Germinal center (tissue), 1 donor: ENCODE measurements at places on chromosomes 16 and 17.

DNA sequence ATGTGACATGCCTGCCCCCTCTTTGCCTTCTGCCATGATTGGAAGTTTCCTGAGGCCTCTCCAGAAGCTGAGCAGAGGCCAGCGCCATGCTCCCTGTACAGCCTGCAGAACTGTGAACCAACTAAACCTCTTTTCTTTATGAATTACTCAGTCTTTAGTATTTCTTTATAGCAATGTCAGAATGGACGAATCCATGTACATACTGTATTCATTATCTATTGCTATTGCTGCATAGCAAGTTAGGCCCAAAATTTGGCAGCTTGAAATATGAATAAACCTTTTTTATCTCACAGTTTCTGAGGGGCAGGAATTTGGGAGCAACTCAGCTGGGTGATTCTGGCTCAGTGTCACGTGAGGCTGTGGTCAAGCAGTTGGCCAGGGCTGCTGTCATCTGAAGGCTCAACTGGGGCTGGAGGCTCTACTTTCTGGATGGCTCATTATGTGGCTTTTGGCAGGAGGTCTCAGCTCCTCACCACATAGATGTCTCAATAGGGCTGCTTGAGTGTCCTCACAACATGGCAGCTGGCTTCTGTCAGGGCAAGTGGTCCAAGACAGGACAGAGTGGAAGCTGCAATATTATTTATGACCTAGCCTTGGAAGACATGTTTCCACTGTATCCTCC lies 40.0 kb downstream of the SOCS1 start:
- no peak for DNase-seq

DNA sequence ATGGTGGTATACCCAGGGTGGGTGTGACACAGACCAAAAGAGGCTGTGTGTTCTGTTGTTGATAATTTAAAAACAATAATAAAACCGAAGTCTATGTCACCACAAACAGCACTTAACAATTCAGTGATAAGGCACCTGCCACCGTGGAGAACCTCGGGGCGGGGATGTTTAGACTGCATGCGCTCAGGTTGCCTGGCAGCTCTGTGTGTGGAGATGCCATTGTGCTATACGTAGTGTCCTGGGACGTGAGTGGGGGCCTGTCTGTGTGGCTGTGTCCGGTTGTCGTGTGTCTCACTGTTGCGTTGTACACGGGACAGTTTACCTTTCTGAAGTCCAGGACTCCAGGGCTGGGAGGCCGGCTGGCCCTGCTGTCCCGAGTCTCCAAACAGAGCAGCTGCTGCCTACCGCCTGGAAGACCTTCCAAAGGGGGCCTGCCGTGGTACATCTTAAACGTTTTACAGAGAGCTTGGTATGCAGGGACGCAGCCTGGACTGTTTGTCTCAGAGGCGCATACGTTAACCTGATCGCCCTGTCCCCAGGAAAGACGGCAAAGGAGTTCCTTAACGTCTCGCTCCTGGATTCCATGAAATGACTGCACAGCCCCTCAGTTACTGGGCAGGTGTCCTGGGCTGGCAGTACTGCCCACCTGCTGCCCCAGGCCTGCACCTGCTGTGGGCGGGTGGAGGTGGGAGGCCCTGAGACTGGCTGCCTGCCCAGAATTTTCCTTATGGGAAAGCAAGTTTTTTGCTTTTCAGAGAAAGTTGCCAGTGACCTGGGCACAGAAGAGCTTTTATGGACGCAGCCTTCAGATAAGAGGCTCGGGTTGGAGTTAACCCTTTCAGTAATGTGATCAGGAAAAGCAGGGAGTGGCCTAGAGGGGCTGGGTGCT lies 19.0 kb downstream of the SPIRE2 start:
- DNase-seq = no peak

GRCh38 chr16:8182761-8183160 lies 407.6 kb downstream of the TMEM114 start:
- DNase-seq = no peak

GRCh38 chr16:53091466-53092211 lies 36.8 kb downstream of the CHD9 start:
- DNase-seq = peak; percentile 56

- DNase-seq = no peak
Observed at GRCh38 chr16:50668368-50669008, 12.6 kb downstream of the SNX20 start.

DNA sequence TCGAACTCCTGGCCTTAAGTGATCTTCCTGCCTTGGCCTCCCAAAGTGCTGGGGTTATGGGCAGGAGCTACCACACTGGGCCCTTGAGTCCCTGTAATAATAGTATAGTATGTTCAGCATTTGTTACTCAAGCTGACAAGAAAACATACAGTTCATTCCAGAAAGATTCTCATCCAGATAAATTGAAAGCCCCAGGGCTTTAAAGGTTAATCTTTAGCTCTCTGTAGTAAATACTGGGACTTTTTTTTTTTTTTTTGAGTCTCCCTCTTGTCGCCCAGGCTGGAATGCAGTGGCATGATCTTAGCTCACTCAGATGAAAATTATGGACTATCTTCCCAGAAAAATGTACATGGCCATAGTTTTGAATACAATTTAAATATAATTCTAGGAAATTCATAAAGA lies 11.0 kb downstream of the BRCA1 start:
- DNase-seq = no peak

DNA sequence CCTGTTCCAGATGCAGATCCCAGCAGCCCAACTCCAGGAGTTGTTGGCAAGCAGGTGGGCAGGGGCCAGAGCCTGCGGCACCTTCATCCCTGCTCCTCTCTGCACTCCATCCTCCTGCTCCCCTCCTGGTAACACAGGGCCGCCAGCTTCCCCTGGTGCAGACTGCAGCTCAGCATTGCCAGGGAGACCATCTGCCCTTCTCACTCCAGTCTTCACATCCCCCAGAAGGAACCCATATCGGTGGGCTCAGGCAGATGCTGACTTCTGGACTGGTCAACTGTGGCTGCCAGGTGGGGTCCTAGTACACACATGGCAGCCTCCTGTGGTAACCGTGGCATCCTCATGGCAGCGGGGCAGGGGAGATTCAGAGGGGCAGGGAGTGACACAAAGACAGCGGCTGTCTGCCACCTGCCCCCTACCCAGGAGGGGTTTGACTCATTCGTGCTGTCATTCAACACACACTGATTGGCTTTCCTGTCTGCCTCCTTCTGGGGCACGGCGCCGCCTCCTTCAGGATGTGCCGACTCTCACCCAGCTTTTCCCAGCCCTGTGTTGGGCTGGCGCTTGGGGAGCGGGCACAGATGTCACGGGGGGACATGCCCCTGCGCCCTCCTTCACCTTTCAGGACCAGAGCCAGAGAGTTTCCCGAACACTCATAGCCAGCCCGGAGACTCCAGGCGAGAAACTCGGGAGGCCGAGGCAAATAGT lies 120.9 kb downstream of the CMIP start:
- DNase-seq = no peak

- DNase-seq = no peak
Observed at GRCh38 chr17:17810084-17810894, 26.5 kb downstream of the SREBF1 start.

DNA sequence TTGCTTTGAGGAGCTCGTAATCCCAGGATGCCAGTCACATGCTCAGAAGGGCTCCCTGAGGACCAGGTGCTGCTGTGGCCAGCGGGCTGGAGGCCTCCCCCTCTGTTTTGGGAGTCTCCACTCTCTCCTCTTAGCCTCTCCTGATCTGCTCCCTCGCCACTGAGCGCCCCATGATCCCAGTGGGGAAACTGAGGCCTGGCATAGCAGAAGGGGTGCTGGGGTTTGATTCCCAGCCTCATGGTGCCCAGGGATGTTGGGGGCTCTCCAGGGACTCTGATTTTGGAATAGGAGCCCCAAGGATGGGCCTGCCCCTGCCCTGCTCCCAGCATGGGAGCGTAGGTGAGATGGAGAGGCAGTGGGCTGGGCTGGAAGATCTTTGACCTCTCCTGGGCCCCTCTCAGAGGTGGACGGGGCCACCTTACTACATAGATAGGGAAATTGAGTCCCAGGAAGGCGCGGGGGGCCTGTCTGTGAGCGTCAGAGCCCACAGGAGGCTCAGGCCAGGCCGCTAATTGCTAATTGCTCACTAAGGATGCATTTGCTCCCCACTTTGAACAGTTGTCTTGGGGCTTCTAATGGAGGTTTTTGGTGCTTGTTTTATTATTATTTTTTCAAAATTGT lies 525 bp upstream of the ADCY7 start:
- DNase-seq = no peak

GRCh38 chr16:11157143-11157542 lies 98.9 kb downstream of the SOCS1 start:
- DNase-seq = no peak

DNA sequence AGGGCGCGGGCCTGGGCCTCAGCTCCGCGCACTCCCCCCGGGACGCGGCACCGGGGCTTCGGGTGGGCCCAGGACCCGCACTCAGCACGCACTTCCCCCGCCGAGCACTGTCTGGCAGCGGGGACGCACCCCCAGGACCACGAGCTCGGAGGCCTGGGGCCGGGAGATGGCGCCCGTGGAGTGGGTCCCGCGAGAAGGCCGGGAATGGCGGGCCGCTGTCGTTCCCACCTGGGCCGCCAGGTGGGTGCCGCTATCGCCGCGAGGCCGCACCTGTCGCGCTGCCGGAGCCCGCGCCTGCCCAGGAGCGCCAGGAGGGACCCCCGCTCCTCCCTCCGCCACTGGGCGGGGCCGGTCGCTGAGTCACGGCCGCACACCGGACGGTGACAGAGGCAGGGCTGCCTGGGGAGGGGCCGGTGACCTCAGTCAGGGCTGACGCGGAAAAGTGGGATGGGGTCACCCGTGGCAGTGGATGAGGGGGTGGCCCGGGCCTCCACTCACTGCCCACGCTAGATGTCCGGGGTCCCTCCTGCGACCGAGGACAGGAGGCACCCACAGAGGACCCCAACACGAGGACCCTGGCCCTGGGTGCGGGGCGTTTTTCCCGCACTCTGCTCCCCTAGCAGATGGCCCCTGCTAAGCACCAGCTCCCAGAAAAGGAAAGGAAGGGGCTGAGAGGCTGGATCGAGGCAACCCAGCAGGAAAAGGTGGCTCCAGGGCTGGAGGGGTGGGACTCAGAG lies 6.9 kb upstream of the ACTG1 start:
- DNase-seq = peak; percentile 67

GRCh38 chr17:38893607-38894006 lies 23.7 kb downstream of the LASP1 start:
- no peak for DNase-seq
